ENCODE measurements at places on chromosomes 3 and 15.

- DNase-seq: no peak
Observed at GRCh38 chr15:70058642-70059360, 38.9 kb downstream of the TLE3 start.

DNA sequence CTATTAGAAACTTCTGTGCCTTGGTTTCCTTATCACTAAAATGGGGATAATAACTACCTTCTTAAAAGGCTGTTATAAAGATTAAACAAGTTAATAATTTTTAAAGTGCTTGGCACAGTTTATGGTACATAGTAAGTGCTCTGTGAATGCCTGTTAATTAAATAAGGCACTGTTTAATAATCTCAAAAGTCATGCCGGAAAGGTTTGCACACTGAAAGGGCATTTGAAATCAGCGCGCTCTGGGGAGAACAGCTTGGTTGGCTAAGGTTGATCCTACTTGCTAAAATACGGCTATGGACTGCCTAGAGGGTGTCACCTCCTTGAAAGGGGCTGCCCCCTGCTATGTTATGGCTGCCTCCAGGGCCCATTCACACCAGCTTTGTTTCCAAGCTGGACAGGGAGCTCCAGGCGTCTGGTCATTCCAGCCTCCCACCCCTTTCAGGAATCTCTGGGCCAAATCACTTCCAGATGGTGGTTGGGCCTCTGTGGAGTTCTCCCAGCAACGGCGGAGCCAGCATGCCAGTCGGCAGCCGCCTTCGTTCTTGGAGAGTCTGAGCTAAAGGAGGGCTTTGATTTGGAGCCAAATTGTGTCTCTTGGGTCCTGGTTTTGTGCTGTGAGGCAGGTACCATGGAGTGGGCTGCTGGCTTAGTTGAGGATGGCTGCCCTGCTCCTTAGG lies 5.9 kb downstream of the FLNB start:
- DNase-seq: no peak

GRCh38 chr3:77780278-77780996 lies 740.5 kb downstream of the ROBO2 start:
- DNase-seq: peak; percentile 18

DNA sequence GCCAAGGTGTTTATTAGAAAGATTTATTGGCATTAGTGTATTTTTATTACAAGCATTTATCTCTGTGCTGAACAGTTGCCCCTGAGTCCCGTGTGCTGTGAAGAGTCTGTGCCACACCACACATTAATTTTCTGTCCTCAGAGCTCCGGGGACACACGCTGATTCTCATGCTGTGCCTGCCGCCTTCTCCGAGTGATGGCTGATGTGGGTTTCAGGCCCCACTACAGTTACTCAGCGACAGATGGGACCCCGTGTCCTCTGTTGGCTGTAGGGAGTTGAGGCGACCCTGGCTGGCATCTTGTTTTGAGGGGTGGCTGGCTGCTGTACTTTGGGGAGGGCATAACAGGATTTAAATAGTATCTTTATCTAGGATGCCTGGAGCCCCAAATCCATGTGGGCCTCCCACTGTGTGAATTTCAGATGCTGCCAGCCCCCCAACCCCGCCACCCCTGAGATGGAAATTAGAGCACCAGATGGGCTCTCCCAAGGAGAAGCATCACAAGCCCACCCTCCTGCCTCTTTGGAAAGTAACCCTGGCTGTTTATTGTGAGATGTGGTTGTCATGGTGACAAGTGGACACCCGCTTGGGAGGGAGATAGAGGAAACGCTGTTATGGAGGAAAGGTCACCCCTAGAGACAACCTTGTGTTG lies 185.6 kb downstream of the APBA2 start:
- no peak for DNase-seq

- DNase-seq: no peak
Observed at GRCh38 chr3:36714343-36715086, 49.8 kb downstream of the DCLK3 start.

- no peak for DNase-seq
Observed at GRCh38 chr3:149005416-149005815, 14.1 kb downstream of the GYG1 start.

- no peak for DNase-seq
Observed at GRCh38 chr3:63922491-63923199, 10.5 kb upstream of the SCAANT1 start.

- DNase-seq: no peak
Observed at GRCh38 chr15:42110367-42110766, 16.0 kb upstream of the PLA2G4D start.

DNA sequence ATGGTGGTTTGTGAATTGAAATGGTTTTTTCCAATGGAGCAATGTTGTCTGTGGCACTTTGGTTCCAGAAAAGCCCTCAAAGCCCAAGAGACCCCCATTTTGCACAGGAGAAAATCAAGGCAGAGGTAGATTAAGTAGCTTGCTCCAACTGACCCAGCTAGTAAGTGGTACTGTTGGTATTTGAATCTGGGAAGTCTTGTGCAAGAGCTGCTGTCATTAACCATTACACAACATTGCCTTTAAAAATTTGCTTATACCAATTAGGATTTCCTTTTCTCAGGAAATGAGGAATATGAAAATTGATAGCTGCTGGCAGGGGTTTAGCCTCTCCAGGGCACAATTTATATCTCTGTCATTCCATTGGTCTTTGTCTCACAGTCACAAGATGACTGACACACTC lies 102.4 kb upstream of the UBE3A start:
- DNase-seq: no peak

DNA sequence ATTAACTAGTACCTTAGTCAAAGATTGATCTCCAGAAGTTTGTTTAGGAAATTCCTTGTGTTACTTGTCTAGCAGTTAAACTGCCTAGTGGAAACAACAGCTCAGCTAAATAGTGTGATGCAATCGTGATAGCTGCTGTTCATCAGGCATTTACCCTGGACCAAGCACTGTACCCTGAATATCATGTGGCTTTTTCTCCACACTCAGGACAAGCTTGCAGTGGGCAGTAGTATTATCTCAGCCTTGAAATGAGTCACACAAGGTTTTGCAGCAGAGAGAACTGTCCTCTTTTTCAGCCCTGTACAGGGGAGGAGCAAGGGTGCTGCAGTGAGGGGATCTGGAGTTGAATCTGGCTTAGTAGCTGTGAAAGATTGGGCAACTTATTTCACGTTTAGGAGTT lies 208.4 kb downstream of the TP63 start:
- DNase-seq: no peak

- DNase-seq: no peak
Observed at GRCh38 chr3:109373933-109374332, 36.6 kb upstream of the DPPA4 start.

- no peak for DNase-seq
Observed at GRCh38 chr15:101320501-101321052, 25.5 kb upstream of the SNRPA1 start.

DNA sequence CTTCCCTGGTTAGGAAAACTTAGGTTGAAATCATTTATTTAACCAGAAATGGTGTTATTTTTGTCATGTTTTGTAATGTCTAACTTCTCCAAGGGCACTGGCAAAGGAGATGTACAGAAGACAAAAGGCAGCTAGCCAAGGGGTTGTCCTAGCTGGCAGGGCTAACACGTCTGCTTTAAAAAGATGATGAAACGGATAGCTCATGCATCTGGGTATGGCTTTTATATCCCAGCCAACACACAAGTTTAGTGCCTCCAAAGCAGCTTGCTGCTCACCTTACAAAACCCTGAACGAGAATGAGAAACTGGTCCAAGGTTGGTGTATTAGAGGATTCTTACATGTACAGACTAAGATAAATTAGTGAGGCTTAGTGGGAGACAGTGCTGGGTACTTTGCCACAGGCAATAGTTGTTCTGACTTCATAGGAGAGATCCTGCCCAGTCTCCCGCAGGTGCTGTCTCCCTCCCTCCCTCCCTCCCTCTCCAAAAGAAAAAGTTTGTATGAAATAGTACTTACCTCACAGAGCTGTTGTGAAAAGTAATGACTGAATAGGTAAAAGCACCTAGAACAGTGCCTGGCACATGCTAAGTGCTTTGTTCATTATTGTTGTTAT lies 47.8 kb downstream of the KCNMB2 start:
- peak; percentile 48 for DNase-seq

- no peak for DNase-seq
Observed at GRCh38 chr3:125166599-125167136, 45.9 kb downstream of the SLC12A8 start.

DNA sequence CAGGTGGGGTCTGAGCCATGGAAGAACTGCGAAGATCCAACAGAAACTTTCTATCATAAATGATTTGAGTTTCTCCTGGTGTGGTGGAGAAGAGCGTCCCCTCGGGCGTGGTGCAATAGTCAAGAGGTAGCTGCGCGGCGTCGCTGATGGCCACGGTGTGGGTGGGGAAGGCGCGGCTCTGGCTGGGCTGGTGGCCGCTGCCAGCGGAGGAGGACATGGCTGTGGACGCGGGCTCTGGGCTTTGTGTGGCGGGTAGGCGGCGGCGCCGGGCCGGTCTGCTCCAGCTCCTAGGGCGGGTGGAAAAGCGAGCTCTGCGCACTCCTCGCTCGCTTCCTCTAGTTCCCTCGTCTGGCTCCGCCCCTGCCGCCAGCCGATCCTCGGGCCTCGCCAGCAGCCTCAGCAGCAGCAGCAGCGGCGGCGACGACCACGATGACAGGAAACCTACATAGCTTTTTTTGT lies 5.9 kb downstream of the STARD9 start:
- peak; percentile 48 for DNase-seq

DNA sequence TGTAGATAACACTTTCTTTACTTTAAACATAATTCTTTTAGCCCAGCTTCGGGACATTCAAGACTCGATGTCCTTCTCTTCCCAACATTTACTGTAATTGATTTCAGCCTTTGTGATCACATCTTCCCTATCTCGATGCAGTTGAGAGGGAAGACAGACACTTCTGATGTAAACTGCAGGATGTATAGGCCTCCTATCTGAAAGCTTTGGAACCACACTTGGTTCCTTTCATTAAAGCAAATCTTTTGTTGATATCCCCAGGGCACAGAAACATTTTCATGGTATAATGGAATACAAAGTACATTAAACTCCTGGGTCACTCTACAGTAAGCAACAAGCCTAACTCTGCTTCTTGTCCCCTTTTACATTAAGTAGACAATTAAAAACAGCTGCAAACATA lies 6.4 kb downstream of the GRM7 start:
- no peak for DNase-seq

DNA sequence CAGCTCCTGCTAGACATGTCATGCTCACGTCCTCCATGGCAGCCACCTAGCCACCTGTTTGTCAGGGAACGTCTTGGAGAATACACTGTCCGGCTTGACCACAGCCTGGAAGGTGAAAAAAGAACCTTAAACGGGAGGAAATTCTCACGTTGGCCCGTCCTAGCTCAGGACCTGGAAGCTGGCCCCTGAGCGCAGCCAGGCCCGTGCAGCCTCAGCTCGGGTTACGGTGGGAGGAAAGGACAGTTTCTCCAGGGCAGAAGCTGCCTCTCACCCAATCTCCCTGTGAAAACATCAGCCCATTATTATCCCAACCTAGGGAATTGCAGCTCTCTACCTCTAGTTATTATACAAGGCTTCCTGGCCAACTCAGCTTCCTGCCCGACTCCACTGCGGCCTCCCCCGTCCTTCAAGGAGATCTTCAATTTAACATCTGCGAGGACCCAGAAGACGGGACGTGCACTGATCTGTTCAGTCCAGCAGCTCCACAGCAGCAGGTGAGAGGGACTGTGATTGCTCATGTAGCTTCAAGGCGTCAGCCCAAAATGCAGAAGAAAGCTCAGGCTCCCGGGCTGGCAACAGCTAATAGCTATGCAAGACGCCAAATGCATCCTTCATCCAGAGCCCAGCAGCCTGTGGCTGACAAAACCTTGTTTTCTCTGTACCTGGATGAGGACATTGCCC lies 84.7 kb downstream of the ADAMTS17 start:
- no peak for DNase-seq

DNA sequence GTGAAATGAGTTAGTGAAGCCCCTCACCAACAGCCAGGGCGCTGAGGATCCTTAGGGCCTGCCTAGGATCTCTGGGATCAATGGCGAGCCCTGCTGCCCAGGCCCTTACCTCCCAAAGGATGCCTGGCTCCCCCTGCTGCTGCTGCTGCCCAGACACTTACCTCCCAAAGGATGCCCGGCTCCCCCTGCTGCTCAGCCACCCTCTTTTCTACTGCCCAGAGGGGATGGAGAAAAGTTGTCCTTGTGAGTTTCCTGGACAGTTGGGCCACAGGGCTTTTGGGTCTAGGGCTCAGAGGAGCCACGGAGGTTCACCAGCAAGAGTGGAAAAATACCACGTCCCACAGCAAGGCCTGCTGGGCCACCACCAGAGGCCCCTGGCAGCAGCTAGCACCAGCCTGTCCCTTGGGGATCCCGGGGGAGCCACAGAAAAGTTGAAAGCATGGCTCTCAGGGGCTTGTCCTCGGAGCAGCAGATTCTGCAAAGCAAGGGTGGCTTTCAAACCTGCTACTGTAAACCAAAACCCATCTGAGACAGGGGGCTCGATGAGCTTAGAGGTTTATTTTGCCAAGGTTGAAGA lies 59.4 kb downstream of the SLC6A6 start:
- no peak for DNase-seq

DNA sequence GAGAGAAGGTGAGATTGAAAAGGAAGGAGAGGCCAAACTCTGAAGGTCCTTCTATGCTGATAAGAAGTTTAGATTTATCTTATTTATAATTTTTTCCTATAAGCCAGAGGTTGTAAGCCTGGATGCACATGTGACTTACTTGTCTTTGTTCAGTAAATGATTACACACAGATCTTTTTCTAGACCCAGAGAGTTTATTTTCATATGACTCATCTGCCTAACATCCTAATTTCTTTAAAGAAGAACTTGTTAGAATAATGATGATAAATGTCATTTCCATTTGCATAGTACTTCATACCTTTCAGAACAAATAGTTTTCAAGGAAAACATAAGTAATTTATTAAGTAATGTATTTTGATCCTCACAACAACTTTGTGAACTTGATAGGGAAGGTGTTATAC lies 434.8 kb upstream of the DPH6 start:
- no peak for DNase-seq

DNA sequence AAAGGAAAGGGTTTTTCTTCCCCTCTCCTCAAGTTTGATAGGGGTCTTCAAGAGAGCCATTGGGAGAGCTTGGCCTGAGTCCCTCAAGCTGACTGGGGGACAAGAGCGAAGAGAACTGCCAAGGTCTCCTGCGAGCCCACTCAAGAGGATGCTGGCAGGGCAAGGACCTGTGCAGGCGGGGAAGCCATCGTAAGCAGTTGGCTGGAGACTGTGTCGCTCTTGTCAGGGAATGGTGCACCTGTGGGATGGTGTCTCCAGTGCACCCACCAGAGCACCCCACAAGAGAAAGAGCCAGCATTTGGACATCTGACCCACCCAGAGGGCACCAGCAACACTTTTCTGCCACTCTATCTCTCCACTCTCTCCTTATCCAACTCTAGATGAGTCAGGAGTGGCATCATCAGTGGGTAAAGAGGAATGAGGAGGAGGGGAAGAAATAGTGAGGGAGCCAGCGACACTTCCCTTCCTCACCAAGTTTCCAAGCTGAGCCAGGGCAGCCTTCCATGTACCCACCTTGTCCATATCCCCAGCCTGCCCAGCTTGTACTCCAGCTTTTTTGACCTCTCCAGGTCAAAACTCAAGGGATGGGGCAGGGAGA lies 13.6 kb upstream of the XIRP1 start:
- no peak for DNase-seq

DNA sequence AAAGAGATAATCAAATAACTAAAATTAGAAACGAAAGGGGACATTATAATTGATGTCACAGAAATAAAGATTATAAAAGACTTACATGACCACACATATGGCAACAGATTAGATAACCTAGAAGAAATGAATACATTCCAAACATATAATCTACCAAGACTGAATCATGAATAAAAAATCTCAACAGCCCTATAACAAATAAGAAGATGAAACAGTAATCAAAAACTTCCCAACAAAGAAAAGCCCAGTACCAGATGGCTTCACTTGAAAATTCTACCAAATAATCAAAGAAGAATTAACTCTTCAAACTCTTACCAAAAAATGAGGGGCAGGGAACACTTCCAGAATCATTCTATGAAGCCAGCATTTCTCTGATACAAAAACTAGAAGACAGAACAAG lies 11.8 kb downstream of the TOP2B start:
- DNase-seq: no peak
